ENCODE measurements at places on chromosomes 2 and 18.

DNA sequence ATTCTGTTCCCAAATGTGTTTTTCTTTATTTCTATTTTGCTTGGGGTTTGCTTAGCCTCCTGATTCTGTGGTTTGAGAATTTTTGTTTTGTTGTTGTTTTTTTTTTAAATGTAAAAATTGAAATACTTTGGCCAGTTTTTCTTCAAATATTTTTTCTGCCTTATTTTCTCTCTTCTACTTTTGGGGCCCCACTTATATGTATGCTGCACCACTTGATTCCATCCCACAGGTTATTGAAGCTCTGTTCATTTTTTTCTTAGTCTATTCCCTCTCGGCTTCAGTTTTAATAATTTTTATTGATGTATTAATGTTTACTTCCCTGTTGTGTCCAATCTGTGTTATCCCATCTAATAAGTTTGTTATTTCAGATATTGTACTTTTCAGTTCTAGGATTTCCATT lies 17.7 kb upstream of the VIT start:
- DNase-seq, result no peak

- no peak for DNase-seq
Measured at GRCh38 chr2:12048550-12048949, 302.1 kb downstream of the LPIN1 start.

DNA sequence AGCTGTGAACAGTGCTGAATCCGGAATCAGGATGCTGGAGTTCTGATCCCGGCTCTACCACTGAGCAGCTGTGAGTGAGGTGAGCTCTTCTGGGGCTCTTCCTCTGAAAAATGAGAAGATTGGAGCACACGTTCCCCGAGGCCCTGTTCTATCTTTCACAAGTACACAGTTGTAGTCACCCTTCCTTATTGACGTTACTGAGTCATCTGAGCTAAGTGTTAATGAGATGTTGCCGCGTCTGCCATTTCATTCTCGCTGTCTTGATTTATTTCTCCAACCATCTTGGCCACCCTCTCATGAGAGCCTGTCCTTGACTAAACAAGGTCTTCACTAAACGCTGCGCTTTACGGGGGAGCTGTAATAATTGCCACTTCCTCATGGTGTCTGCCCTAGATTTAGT lies 31.9 kb upstream of the EFR3B start:
- DNase-seq, result no peak

GRCh38 chr18:7170292-7170691 lies 52.7 kb upstream of the LAMA1 start:
- DNase-seq, result no peak

GRCh38 chr18:31185186-31185950 lies 22.7 kb upstream of the DSC1 start:
- DNase-seq, result no peak

DNA sequence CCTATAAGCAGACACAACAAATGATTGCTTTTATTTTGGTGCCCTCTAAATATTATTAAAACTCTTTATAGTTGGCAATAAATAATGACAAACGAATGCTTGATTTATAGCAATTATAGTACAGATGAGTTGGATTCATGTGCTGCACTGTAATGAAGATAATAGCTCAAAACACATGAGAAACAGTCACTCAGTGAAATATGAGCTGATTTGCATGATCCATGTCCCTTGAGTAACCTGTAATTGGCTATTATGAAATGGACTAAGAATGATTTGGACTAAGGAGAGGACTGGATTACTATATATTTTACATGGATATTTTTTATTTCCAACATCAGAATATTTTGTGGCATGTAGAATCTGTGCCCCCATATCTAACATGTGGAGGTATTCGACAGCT lies 365.6 kb upstream of the UBE2E3 start:
- DNase-seq, result no peak

GRCh38 chr2:118242216-118242615 lies 153.9 kb downstream of the INSIG2 start:
- no peak for DNase-seq

GRCh38 chr2:2318949-2319348 lies 12.1 kb downstream of the MYT1L start:
- no peak for DNase-seq

- DNase-seq, result no peak
Measured at GRCh38 chr18:52903857-52904256, 563.9 kb downstream of the DCC start.

- no peak for DNase-seq
Measured at GRCh38 chr2:85718009-85718391, 23.8 kb downstream of the GNLY start.

DNA sequence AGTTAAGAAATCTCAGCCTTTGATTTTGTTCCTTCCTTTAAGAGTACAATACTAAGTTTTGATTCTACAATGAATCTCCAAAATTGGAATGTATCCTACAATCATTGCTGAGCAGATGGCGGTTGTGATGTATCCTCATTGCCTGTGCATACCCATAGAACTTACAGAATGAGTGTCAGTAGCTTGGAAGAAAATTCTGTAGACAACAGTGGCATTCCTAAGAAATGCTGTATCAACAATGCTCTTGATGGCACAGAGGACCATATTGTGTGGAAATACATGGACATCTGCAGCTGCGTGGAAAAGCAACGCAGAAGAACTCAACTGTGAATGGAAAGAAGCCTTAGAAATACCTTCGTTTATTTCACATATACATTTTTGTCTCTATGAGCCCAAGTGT lies 30.2 kb downstream of the GAREM1 start:
- no peak for DNase-seq

- DNase-seq, result no peak
Measured at GRCh38 chr2:174153757-174154680, 94.3 kb downstream of the OLA1 start.

DNA sequence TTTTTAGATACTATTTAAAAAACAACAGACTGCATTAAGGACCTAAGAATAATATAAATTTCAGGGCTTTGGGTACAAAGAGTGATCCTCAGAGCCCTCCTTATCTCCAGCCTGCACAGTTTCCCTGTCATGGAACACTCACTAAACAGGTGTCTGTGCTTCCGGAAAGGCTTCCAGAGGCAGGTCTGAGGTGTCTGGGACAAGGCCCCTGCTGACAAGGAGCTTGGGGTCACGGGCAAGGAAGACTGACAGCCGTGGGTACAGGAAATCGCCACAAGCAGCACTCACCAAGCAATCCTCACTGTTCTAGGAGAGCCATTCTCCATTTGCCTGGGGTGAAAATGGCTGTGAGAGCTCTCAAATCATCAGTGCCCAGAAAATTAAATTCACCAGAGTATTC lies 220.3 kb upstream of the PXDN start:
- DNase-seq, result no peak

GRCh38 chr18:12406371-12407111 lies 1.2 kb upstream of the PRELID3A start:
- DNase-seq, result no peak

GRCh38 chr2:230939691-230940470 lies 14.8 kb upstream of the GPR55 start:
- no peak for DNase-seq

DNA sequence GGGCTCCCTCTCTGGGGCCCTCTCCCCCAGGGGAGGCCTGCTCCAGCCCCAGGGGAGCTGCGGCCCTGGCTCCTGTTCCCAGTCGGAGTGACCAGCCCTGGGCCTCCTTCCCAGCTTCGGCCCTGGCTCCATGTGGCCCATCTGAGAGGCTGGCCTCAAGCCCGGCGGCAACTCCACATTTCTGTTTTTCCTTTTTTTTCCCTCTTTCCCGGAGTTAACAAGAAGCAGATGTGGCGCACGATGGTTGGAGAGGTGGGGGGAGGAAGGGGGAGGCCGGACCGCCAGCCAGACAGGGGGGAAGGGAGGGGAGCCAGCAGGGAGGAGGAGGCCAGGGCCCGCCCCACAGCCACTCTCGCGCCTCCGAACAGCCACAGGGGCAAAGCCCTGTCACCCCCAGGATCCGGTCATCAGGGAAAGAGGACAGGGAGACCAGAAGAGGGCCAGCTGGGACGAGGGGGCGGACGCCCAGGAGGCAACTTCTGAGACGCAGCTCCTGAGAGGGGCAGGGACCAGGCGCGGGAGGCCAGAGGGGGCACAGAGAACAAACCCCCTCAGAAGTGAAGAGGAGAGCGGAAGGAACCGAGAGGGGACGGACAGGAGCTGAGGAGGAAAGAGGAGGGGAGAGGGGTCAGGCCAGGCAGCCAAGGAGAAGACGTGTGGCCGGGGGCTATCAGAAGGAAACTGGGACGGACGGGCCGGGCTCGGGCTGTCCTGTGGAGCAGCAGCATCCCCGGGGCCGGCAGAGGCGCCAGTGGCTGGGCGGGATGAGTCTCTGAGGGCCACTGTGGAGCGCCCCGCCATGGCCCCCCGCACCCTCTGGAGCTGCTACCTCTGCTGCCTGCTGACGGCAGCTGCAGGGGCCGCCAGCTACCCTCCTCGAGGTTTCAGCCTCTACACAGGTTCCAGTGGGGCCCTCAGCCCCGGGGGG lies at the start of gene EMILIN1:
TSS of gene EMILIN1 (plus strand) at position 349 of the 928 bp plus-strand sequence. CDS start at position 800, 451 bp downstream.
- no peak for DNase-seq

DNA sequence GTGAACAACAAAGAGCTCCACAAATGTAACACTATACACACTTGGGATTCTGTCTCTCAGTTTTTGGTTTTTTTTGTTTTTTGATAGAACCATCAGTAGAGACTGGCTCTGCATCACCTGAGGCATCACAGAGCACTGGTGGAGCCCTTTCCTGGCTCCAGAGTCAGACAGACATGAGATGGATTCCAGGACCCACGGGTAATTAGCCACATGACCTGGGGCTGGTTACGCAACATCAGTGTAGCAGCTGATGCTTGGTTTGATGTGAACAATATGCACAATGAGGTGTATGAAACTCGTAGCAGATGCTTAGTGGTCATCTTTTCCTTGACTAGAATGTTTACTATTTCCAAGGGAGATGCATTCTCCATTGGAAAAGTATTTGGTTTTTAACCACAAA lies 40.7 kb downstream of the CMPK2 start:
- DNase-seq, result no peak

GRCh38 chr18:30992231-30992630 lies 50.3 kb downstream of the DSC3 start:
- DNase-seq, result no peak

DNA sequence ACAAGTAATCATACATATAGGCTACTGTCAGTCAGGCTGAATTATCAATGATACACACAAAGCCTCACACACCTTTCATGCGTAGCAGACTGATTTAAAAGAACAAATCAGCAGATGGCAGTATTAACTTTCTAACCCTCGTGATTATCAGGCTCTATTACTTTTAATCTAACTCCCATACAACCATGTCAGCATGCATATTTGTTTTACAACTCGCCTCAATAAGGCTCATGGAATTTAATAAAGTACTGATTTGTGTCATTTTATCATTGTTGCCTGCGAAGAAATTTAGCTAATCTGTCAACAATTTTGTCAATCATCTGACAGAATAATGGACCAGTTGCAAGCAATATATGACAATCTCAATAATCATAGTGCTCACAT lies 82.8 kb downstream of the SLC25A12 start:
- no peak for DNase-seq

Measured in stimulated activated CD8-positive, alpha-beta memory T cell treated with anti-CD3 and anti-CD28 coated beads, Interleukin-15, amount 100 ng/mL, for 24 hours (primary cell).